ENCODE measurements at places on chromosomes 4 and X.
A peak's percentile ranks its signal among the peaks of the same experiment; 100 is the strongest.

- no peak for DNase-seq
These were observed 41.9 kb downstream of the ARHGEF38 start for GRCh38 chr4:105594099-105595010.

GRCh38 chr4:33296876-33297455 lies 2576.8 kb downstream of the PCDH7 start:
- DNase-seq = no peak

DNA sequence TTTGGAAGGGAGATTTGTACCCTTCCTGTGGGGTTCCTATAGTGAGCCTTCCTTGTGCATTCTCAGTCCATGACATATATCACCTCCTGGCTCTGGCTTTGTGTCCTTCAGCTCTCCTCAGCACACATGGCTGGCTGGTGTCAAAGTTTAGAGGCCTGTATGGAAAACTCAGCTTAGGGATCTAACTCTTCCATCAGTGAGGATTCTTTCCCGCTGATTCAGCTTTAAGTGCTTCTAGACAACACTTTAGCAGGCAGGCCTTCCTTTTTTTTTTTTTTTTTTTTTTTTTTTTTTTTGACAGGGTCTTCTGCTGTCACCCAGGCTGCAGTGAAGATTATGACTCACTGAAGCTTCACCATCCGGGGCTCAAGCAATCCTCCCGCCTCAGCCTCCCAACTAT lies 84.2 kb downstream of the NPNT start:
- DNase-seq = no peak

GRCh38 chr4:47617607-47618006 lies 132.5 kb downstream of the ATP10D start:
- DNase-seq = no peak

DNA sequence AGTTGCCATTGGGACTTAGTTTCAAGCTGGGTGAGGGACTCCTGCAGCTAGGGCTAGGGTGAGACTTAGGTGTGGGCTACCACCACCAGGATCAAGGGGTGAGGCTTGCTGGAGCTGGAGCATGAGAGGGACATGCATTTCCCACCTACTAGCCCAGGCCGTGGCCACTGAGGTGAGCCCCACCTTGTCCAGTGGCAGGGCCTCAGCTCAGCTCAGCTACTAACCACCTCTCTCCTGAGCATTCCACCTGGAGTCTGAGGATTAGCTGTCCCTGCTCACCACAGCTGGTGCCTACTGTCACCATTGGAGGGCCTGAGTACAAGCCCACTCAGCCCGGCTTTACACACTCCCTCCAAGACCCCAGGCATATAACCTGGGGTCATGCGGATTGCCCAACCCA lies 62.6 kb upstream of the MAGEH1 start:
- DNase-seq = no peak

- no peak for DNase-seq
These were observed 26.2 kb upstream of the RHOH start for GRCh38 chr4:40170588-40170987.

DNA sequence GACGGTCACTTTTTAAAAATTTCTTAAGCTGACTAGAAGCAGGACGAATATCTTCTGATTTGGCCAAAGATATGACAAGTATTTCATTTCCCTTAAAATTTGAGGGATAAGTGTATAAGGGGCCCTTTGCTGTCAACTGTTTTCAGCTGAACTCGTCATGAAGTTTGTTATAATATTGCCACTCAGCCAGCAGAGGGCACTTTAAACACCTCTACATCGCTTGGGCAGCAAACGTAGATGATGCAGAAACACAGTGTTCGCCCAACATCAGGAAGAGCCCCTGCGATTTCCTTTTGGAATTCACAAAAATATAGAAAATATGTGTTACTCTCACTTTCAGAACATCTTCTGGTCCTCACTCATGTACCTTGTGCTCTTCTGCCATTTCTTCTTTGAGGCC lies 435.7 kb upstream of the FMR1 start:
- no peak for DNase-seq

GRCh38 chrX:70087857-70088630 lies 25.8 kb downstream of the OTUD6A start:
- no peak for DNase-seq

DNA sequence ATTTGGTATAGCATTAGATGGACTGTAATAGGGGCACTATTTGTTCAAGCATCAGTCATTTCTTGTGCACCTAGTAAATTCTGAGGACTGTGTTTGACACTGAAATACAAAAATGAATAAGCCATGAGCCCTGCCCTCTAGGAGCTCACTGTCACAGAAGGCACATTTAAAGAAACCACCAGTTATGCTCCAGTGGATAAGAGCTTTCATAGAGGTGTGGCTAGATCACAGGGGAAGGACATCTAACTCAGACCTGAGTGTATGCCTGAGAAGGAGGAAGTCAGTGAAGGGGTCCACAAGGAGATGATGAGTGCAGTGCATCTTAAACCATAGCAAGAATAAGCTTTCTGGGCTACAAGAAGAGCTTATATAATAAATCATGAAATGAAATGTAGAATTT lies 40.1 kb downstream of the BTC start:
- DNase-seq = no peak

DNA sequence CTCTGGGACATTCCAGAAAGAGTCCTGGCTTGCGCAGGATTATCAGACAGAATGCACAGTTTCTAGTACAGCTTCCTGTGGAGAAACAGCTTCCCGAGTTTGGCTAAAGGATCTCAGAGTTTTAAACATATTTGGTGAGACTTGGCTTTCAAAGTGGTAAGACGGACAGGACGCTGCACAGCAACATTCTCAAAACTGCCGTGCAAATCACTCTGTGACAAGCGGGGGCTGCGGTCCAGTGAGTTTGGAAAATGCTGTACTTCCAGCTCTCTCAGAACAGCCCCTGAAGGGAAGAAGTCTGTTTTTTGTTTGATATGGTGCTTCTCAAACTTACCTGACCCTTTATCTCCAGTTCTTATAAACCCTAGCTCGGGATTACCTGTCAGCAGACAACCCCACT lies 18.1 kb downstream of the LGI2 start:
- no peak for DNase-seq

GRCh38 chrX:67619253-67619652 lies 75.4 kb downstream of the AR start:
- DNase-seq = peak; percentile 78

DNA sequence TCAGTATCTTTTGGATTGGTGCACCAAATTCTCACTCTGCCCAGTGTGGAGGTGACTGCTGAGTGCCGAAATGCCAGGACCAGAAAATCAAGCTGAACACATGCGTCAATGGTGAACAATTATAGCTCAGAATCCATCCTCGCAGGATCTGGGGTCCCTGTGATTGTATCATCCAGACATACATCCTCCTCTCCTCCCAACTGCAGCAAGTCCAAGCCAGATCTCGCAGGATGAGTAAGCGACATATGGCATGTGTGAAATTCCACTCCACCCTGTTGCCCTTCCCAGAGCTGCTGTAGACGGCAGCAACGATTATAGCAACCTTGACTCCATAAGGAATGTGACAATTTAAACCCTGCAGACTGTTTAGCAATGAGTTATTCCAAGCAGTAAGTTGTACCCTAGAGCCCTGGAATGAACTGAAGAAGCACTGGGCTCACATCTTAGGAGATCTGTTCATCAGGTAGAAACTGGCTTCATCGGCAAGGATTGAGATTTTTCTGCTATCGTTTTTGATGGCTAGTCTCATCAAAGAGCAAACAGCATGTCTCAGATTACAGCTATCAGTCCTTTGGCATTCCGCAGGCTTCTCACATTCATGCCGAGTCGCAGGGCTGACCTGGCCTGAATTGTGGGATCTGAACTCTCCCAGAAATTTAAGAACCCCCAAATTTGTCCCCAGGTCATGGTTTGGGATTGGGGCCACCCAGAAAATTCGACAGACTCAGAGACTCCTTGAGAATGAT lies 35.5 kb upstream of the SORBS2 start:
- peak; percentile 84 for DNase-seq

DNA sequence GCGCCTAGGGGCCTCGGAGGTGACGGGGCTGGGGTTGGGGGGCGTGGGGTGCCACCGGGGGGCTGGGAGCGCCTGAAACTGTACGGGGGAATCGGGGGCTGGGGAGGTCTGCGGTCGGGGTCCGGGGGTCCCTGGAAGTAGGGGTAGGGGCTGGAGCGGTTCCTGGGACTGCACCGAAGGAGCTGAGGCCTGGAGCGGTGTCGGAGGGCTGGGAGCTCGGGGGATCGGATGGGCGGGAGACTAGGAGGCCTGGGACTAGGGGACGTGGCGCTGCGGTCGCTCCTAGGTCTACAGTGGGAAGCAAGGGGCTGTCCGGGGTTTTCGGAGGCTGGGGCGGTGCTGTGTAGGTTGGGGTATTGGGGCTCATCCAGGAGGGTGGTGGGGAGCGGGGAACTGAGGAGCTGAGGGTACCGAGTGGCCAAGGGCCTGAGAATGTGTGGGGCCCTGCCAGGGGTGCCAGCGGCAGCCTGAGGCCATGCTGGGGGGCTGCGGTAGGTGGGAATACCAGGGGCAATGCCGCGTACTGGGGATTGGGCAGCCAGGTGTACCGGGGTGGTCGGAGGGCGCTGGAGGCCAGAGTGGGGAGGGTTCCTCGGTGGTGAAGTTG lies 562 bp downstream of the AKAP17A start:
- no peak for DNase-seq

DNA sequence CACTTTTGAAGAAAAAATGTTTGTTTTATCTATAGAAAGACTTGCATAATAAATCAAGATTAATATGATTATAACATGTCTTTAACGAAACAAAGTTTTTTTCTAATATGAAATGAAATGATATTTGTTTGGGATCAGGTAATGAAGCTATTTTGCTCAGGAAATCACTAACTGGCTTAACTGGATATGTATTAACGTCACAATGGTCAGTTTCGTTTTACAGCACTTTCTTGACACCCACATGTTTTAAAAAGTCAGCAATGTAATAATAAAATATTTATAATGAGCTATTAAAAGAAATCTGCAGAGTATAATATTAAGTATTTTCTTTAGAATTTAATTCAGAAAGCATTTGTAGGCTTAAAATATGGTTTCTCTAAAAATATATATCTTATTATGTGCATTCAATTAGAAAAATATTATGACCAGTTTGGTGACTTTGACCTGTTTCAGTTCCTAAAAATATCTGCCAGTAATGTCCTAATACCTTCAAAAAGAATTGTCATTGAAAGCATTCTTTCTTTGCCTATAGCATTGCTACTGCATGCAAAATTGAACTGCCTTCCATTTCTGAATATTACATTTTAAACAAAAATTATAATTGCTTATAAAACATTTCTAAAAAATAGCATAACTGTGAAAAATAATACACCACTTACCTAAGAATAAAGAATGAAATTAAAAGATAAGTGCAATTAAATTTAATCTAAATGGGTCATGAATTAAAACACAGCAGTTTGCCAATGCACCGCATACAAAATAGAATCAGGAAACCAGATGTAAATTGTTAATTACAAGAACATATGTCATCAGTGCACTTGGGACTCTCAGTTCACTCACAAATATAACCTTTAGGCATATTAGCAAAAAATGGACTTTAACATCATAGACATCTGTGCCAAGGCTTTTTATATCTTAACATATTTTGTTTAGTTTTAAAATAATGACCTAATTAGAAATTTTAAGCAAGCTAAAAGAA lies 31.6 kb downstream of the TIGD2 start:
- no peak for DNase-seq

DNA sequence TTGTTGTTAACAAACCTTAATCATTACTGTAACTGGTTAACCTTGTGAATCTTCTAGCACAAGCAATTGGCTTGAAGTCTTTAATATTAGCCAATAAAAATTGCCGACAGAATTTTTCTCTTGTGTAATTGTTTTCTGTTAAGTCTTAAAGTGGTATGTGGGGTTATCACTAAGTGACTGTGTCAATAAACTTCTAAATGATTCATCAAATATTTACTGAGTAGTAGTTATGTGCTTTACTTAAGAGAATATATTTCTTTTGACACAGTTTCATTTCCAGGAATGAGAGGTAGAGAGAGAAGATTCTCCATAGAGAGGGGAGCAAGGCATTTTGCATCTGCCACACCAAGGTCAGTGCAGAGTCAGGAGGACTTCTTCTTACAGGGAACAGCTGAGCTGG lies 2361.6 kb upstream of the AGA start:
- DNase-seq = peak; percentile 39

DNA sequence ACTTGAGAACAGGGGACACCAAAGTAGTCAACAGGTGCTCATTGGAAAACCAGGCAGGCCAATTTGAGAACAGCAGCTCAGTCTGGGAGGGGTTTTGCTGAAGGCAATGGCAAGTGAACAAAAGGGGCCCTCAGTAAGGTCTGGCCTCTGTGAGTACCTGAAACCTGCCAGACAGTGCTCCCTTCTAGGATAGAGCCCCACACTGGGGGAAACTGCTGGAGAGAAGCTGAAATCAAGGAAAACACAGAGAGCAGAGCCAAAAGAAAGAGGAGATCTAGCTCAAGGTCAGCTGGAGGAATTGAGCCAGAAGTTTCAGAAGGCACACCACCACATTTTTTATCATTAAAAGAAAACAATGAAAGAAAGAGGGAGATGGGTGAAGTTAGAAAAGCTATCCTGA lies 28.2 kb downstream of the PNMA6E start:
- no peak for DNase-seq

DNA sequence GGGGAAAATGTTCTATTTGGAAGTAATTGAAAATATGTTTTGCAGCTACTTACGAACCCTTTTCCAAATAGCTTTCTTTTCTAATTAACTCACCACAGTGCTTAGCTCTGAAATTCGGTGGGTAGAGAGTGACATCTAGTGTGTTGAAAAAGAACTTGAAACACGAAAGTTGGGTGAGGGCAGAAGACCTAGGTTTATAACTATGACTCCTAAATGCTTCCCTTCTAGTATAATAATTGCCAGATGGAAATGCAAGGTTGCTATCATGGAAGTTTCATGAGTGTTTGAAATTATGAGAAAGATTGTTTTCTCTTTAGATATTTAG lies 77.3 kb upstream of the NOCT start:
- peak; percentile 38 for DNase-seq

- no peak for DNase-seq
These were observed 106.3 kb downstream of the SORCS2 start for GRCh38 chr4:7298619-7299009.

- peak; percentile 39 for DNase-seq
These were observed 28.1 kb upstream of the HPRT1 start for GRCh38 chrX:134431894-134432293.

DNA sequence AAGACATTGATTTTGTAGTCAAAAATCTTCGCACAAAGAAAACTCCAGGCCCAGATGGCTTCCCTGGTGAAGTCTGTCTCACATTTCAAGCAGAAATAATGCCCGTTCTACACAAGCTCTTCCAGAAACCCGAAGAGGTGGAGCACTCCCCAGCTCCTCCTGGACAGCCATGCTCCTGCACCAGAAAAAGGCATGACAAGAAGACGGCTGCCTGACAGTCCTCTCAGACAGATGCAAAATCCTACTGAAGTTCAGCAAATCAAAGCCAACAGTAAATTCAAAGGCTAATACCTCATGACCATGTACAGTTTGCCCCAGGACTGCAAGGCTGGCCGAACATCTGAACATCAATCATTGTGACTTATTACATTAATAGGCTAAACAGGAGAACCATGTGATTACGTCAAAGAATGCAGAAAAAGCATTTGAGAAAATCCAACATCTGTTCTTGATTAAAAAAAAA lies 30.8 kb upstream of the MXD4 start:
- peak; percentile 74 for DNase-seq

GRCh38 chr4:158056689-158057245 lies 116.1 kb downstream of the GASK1B start:
- no peak for DNase-seq
